T-helper 17 cell (primary cell): ENCODE measurements at places on chromosomes 5 and 9. TPM values are rescaled to one million over a fixed set of nuclear protein-coding genes. Genes with fewer than 3 reads are reported as not detected.

The S1PR3 gene
- 1.7 TPM for total RNA-seq

The CCL27 gene
- total RNA-seq = not detected

The ZMYND19 gene
- 12.1 TPM for total RNA-seq

The PCDHB11 gene
- total RNA-seq = not detected

- no peak for DNase-seq
Measured at GRCh38 chr9:98450496-98450895, 195.0 kb upstream of the TBC1D2 start.

- DNase-seq = no peak
Measured at GRCh38 chr5:132951897-132952296, 11.5 kb downstream of the AFF4 start.

DNA sequence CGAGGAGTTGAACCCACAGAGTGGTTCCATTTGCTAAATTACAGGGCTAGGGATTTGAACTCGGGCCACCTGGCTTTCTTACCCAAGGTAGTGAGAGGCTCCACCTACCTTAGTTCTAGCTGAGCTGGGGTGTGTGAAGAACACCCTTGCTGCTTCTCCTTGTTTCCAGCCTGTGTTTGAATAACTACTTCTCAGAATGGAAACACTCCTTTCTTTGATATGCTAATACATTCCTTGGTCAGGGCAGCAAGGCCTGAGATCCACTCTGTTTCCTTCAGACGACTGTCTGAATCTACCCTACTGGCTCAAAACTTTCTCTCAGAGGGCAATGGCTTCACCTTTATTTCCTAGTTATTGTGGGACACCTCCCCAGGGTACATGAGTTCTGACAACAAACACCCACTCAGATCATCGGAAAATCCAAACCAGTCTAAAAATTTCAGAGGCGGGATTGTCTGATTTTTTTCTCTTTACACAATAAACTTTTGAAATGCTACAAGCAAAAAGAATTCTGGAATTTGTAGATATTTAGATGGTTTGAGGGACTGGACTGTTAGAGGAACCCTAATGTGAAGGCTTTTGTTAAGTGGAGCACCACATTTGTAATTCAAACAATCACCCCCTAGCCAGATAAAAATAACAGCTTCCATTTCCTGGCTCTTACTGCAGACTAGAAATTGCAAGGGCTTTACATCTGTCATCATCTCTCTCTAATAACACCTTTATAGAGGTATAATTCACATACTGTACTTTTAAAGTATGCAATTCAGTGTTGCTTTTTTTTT is 4.0 kb upstream of the ATP6V1G1 start:
- DNase-seq = no peak

GRCh38 chr5:82417776-82418607 is 139.8 kb upstream of the RPS23 start:
- DNase-seq = no peak

- no peak for DNase-seq
Measured at GRCh38 chr5:121273833-121274433, 577.7 kb upstream of the FTMT start.
